ENCODE measurements at places on chromosomes 7 and 10. TPM values are rescaled to one million over a fixed set of nuclear protein-coding genes. Genes with fewer than 3 reads are reported as not detected.

The RNF133 gene
- total RNA-seq: 0.14 TPM

The ZP3 gene
- 2.1 TPM for total RNA-seq

The PON1 gene
- not detected for total RNA-seq

The ZNF722 gene
- not detected for total RNA-seq

The SHTN1 gene
- 1.00 TPM for total RNA-seq

The ZNF485 gene
- total RNA-seq: 1.7 TPM

The EGR2 gene
- 0.14 TPM for total RNA-seq

The LOXL4 gene
- 32.9 TPM for total RNA-seq

The SLC18A3 gene
- not detected for total RNA-seq

The PAX2 gene
- not detected for total RNA-seq

The PCLO gene
- total RNA-seq: under 0.01 TPM

The MINDY4 gene
- total RNA-seq: 5.0 TPM

The SPDYE1 gene
- not detected for total RNA-seq
